ENCODE measurements at places on chromosomes 6 and 20.

- DNase-seq, result no peak
These were observed 5.6 kb downstream of the TOP1 start for GRCh38 chr20:41034239-41034638.

GRCh38 chr20:62780696-62781095 is 15.6 kb upstream of the MRGBP start:
- no peak for DNase-seq

GRCh38 chr6:20117474-20117873 is 94.8 kb downstream of the MBOAT1 start:
- DNase-seq, result no peak

DNA sequence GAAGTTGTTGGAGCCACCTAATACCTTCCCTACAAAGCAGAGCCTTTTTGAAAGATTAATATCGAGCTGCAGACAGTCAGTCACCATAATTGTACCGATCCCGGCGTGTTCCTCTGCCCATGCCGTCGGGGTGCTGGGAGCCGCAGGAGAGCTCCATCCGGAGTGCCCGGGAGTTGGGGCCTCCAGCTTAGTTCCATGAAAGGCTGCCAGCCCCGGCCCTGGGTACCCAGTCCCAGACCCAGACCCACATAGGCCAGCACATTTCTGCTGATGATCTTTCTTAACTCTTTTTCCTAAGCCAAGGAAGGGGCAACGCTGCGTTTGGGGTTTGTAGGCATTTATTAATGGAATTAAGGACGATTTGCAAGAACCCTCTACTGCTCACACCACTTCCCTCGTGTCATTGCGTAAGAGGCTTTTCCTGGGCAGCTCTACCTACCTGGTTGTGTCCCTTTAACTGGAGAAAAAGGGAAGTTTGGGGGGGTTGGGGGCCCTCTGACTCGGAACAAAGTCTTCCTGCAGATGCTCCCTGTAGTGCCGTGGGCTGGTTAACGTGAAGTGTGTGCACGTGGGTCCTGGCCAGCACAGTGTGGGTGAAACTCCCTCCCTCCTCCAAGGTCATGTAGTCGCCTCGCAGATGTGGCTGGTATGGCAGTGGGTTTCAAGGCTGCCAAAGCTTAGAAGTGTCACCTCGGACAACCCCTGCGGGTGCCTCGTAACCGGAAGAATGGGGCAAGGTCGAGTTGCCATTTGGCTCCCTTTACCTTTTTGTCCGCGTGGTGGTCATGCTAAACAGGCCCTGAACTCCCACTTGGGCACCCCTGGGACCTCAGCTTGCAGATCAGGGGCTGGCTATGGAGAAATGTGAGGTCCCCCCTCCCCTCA is 54.3 kb upstream of the APCDD1L start:
- DNase-seq, result no peak

DNA sequence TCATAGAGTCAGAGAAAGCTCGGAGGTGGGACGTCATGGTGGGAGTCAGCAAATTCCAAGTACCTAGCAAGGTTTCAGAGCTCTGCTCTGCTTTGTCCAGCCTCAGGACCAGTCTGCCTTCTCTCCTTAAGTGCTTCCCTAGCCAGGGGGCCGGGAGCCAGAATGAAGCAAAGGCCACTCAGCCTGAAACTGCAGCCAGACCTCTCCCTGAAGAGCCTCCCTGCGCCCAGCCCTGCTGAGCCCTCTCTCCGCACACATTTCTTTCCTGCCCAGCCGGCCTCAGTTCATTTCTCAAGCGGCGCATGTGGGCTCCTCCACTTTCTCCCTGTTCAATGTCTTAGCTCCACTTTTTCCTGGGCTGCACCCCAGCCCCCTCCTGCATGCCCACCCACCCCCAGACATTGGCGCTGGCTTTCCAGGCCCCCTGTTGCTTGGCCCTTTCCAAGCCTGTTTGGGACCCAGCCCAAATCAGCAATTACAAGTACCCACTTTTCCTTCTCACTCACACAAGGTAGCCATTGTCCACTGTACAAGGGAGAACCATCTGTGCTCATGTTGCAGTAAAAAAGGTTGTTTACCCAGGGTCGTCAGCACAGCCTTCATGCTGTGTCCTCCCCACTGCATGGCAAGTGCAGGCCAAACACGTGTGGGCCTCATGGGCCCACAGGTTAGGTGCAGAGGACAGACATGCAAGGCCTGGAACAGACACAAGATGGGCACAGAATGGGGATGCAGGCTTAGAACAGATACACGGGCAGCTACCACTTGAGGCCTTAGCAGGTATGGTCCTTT is 147.1 kb downstream of the MRPL14 start:
- DNase-seq, result no peak

- no peak for DNase-seq
These were observed 255.9 kb downstream of the FOXC1 start for GRCh38 chr6:1865585-1865984.

DNA sequence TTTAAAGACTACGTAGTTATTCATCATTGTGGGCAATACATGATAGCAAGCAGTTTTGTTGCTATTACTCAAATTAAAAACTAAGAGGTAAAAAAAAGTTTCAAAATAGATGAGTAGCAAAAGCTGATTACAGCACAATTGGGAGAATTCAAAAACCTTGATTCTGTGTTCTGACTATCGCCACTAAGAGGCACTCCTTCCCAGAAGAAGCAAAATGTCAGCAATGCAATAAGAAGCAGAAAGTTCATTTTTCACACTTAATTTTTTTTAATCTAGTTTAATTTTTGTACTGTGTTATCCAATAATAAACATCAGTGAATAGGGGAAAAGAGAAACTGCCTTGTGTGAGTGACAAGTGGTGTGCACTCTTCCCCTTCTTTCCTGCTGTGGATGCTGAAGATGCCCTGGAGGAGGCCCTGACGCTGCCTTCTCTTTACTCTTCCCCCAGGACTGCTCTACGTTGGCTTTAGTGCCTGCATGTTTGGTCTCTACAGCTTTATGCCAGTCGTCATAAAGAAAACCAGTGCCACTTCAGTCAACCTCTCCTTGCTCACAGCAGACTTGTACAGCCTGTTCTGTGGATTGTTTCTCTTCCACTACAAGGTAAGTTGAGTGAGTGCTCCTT is 263.2 kb upstream of the PLN start:
- DNase-seq, result peak; percentile 14

- no peak for DNase-seq
These were observed 13.7 kb upstream of the CDC5L start for GRCh38 chr6:44373787-44374186.

- DNase-seq, result no peak
These were observed 2.6 kb downstream of the PTK7 start for GRCh38 chr6:43078691-43079090.

GRCh38 chr6:64516393-64516792 is 880.8 kb downstream of the PHF3 start:
- no peak for DNase-seq

- no peak for DNase-seq
These were observed 156.9 kb downstream of the ASCC3 start for GRCh38 chr6:100724222-100724621.

DNA sequence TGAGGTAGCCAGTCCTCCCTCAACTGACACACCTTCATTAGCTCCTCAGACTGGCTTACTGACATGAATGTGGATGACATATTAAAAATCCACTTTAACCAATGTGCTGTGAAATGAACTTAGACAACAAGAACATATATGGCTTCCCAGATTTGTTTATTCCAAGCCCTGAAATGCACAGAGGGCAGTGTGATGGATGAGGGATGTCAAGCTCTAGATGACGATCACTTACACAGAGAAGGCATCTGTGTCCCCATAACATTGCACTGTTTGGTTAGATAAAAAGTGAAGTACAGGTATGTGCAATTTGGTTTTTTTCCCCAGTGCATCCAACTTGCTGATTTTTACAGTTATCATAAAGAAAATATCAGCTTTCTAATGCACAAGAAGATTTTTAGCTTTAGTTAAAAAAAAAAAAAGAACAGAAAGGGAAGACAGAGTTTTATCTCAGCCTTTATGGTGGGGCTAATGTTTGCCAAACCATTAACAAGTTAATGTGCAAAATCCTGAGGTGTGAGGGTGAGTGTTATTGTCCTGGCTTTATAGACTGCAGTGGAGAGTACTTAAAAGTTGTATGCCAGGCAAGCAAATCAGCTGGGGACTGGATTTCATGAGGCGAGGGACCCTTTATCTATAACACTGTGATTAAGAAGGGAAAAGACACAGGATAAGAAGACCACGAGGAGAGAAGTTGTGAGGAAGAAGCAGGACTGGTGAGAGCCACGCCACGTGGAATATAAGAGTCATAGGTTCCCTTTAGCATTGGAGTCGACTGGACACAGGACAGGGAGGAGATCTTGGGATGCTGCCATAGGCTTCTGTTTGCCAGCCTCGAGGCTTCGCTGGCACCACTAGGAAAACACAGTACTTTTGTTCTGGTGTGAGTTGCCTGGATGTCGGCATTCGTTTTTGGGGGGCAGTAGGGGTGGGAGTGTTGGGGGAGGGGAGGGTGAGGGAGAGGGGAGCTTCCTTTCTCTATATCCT is 90.0 kb upstream of the BACH2 start:
- DNase-seq, result no peak

GRCh38 chr6:112145080-112145573 is 57.7 kb downstream of the FAM229B start:
- DNase-seq, result no peak

GRCh38 chr6:41747256-41748101 is at the start of gene PGC:
Gene PGC (minus strand): TSS chr6:41747397. CDS start chr6:41747334, 63 bp downstream.
- no peak for DNase-seq

DNA sequence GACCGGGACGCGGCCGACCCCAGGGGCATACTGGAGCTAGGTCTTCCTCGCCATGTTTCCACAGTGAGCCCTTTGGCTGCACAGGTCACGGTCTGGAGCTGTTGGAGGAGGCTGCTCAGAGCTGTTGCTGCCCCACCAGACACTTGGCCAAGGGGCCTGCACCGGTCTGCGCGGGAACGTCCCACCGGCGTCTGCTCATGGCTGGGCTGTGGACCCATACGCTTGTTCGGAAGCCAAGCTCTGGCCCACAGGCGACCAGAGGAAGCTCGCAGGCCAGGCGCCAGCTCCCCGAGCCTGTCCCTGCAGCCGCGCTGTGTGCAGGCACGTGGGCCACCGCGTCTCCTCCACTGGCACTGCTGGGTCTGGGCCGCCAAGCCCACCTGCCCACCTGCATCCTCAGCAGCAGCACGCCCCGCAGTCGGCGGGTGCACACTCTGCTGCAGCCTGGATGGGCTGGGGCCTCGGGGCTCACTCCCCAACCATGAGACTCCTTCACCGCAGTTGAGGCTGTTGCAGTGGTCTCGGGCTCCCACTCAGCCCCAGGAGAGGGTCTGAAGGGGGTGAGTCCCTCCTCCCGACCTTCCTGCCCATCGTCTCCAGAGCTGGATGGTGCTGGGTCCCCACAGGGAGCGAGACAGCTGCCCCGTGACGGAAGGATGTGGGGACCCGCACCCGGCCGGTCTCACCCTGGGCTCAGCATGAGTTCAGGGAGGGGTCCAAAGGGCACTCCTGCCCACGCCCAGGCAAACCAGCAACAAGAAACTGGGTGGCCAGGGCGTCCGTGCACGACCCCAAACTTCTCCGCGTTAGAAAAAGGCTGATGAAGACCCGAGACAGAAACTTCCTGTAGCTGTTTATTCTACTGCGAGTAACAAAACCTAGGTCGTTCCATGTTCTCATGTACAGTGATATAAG is 15.5 kb upstream of the TCFL5 start:
- DNase-seq, result no peak

- DNase-seq, result no peak
These were observed 2.5 kb downstream of the DCDC2 start for GRCh38 chr6:24355393-24355792.

DNA sequence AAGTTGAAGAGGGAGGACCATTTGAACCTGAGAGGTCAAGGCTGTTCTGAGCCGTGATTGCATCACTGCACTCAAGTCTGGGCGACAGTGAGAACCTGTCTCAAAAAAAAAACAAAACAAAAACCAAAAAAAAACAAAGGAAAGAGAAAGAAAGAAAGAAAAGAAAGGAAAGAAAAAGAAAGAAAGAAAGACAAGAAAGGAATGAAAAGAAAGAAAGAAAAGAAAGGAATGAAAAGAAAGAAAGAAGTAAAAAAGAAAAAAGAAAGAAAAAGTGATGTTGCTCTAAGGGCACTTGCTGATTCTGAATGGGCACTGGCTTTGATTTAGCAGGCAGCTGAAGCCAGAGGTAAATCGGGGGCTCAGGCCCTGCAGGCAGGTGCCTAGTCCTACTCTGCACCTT is 161.0 kb downstream of the MCHR2 start:
- DNase-seq, result no peak

DNA sequence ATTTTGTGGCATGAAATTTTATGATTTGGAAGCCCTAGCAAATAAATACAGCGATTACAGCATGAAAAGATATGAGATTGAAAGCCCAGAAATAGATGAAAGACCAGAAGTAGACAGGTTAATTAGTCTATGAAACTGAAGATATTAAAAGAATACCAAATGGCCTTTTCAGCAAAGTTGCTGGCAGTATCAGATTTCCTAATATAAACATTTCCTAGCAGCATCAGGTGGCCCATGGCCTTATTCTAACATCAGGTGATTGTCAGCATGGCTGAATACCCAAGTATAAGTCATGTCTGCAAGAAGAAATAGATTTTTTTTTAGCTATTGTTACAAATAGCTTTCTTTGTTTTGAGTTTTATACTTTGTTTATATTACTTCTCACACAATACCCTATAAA is 93.2 kb downstream of the CLVS2 start:
- DNase-seq, result no peak

GRCh38 chr6:3455147-3455568 is 1.7 kb downstream of the SLC22A23 start:
- DNase-seq, result no peak

- DNase-seq, result no peak
These were observed 47.1 kb downstream of the ELMO2 start for GRCh38 chr20:46359233-46359751.

DNA sequence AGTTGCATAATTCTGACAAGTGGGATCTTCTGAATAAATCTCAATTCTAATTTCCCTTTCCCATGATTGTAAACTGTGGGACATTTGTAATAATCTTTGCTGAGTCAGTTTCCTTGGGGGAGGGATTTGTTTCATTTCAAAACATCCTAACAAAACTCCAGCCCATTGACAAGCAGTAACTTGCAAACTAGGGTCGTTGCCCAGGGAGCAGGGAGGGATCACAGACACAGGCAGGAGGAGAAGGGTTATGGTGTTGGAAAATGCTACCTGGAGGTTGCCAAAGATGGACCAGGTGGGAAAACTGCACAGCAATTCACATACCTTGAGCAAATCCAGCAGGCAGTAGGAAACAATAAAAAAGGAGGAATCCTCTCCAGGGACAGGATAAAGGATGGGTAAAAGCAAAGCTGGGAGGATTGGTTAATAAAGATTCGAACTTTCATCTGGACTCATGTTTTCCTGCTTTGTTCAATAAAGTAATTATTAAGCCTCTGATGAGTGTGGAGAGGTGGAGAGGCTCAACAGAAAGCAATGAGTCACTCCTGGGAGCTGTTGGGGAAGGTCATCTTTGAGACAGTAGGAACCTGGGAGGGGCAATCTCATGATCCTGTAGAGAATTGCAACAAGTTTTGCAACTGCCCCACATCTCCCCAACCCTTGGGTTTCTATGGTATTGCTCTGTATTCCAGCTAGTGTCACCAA is 87.3 kb upstream of the AKIRIN2 start:
- DNase-seq, result no peak

DNA sequence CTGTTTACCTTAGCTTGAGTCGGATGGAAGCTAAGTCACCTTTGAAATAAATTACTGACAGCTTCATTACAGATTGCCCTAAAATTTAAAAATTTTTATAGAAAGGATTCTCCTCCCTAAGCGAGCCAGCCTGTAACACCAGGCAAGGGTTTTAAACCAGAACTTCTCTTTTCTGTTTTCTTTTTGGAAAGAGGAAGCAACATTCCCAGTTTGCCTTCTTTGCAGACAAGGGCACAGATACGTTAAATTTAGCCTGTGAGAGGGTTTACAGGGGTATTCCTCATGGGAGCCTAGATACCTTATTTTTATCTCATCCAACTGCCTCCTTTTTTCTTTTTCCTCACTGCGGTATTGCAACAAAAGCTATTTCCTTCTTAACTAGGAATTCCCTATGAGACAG is 45.0 kb downstream of the GNAS start:
- DNase-seq, result no peak

Data from KG1 (cell line).